ENCODE measurements at places on chromosomes 7 and 10. TPM values are rescaled to one million over a fixed set of nuclear protein-coding genes. Genes with fewer than 3 reads are reported as not detected.

CRHR2 gene
- 0.22 TPM for total RNA-seq

MRLN gene
- not detected for total RNA-seq

CRYGN gene
- not detected for total RNA-seq

TEX47 gene
- total RNA-seq, result not detected

GRM3 gene
- total RNA-seq, result not detected

CTNNA3 gene
- total RNA-seq, result 20.3 TPM

PPP1R3C gene
- total RNA-seq, result 58.0 TPM

GPR26 gene
- not detected for total RNA-seq

UNC5B gene
- 29.2 TPM for total RNA-seq

PTF1A gene
- total RNA-seq, result not detected

DMBT1 gene
- not detected for total RNA-seq
